Motor neuron (in vitro differentiated cells): ENCODE measurements at places on chromosomes 16 and 17.
A peak's percentile ranks its signal among the peaks of the same experiment; 100 is the strongest.

- no peak for ATAC-seq
These were observed 40.3 kb upstream of the ZNF469 start for GRCh38 chr16:88342491-88342890.

DNA sequence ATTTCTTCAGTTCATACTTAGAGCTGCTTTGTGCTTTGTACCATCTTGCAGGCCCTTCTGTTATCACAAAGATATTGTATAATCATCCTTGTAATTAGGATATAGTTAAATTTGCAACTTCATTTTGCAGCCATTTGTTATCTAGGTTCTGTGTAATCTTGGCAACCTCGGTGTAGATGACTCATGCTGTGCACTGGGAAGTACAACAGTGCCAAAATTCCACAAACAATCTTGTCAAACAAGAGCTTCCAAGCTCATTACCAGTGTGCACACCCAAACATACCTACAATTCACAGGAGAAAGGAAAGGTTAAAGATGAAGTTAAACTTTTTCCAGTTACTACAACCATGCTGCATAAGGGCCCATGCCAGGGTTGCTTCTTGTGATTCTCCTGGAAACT is 1231.8 kb downstream of the CDH11 start:
- peak; percentile 81 for ATAC-seq

GRCh38 chr16:28609631-28610594 is at the start of gene SULT1A1:
Gene SULT1A1, minus strand, starts transcription at chr16:28610044. Its CDS starts 1,189 bp downstream, at chr16:28608855.
- peak; percentile 15 for ATAC-seq

GRCh38 chr16:2205104-2205966 is at the start of gene MLST8:
Gene MLST8, plus strand, starts transcription at chr16:2205454. Its CDS starts 632 bp downstream, at chr16:2206086.
- peak; percentile 73 for ATAC-seq

- no peak for ATAC-seq
These were observed 692.5 kb downstream of the WWOX start for GRCh38 chr16:78791926-78792325.

DNA sequence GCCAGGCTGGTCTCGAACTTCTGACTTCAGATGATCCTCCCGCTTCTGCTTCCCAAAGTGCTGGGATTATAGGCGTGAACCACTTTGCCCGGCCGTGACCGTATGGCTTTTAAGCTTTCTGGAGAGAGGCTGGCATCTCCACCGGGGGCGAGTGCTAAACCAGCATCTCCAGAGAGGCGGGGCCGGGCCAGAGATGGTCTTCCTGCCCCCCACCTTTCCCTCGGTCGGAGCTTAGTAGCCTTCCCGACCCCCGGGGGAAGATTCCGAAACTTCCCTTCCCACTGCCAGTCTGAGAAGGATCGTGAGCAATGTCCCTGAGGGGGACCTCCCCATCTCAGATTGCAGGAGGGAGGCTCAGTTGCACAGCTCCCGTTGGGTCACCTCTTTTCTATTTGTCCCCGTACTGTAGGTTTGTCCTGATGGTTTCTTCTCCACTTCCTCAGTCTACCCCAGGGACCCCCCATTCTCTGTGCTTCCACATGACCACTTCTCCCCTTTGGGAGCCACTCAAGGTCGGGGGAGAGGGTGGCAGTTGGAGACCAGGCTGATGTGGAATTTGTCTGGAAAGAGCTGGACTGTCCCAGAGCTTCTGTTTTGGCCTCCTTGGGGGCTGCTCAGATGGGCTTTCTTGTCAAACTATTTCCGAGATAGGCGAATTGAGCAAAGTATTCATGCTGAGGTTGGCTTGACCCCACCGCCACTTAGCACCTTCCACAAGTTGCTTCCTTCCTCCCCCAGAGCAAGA is 18.2 kb downstream of the IGF2BP1 start:
- ATAC-seq = no peak

DNA sequence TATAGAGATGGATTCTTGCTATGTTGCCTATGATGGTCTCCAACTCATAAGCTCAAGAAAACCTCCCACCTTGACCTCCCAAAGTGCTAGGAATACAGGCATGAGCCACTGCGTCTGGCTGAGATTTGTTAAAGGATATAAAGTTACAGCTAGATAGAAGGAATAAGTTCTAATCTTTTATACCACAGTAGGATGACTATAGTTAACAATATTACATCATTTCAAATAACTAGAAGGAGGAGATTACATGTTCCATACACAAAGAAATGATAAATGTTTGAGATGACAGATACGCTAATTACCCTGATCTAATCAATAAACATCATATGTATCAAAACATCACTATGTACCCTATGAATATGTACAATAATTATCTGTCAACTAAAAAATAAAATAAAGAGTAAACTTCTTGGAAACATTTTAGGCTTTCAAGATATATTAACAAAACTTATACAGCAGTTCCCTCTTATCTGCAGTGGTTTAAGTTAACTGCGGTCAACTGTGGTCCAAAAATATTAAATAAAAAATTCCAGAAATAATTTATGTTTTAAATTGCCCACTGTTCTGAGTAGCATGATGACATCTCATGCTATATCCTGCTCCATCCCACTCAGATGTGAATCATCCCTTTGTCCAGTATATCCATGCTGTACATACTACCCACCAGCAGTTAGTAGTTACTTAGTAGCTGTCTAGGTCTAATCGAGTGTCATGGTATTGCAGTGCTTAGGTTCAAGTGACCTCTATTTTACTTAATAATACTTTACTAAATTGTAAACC is 129.2 kb upstream of the NACA2 start:
- no peak for ATAC-seq

GRCh38 chr16:24909856-24910255 is 64.1 kb downstream of the SLC5A11 start:
- ATAC-seq = no peak

- ATAC-seq = no peak
These were observed 68.6 kb downstream of the ZZEF1 start for GRCh38 chr17:4073983-4074830.

GRCh38 chr17:41267711-41268110 is 2.5 kb downstream of the KRTAP9-6 start:
- ATAC-seq = no peak

GRCh38 chr17:14794961-14795360 is 470.2 kb downstream of the PMP22 start:
- ATAC-seq = no peak

- no peak for ATAC-seq
These were observed 14.2 kb upstream of the MSI2 start for GRCh38 chr17:57242148-57242547.

GRCh38 chr17:43350888-43351361 is 47.9 kb upstream of the ARL4D start:
- no peak for ATAC-seq

DNA sequence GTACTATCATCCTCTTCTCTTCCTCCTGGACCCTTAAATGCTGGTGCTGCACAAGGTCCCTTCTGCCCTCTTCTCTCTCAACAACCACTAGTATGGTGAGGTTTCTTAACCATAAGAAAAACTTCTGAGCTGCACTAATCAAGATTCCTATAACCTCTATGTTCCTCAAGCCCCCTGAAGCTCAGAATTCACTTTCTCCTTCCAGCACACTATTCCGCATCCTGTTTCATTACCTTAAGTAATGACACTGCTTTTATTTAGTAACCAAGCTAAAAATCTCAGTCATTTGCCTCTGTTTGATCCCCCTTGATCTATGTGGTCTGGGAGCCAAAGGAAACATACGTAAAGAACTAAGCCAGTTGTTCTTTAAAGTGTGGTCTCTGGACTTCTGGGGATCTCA is 20.1 kb downstream of the KANSL1 start:
- no peak for ATAC-seq

- no peak for ATAC-seq
These were observed 53.3 kb downstream of the GNAO1 start for GRCh38 chr16:56244612-56245011.

GRCh38 chr16:51151435-51151960 is 428 bp upstream of the SALL1 start:
- ATAC-seq = peak; percentile 74

DNA sequence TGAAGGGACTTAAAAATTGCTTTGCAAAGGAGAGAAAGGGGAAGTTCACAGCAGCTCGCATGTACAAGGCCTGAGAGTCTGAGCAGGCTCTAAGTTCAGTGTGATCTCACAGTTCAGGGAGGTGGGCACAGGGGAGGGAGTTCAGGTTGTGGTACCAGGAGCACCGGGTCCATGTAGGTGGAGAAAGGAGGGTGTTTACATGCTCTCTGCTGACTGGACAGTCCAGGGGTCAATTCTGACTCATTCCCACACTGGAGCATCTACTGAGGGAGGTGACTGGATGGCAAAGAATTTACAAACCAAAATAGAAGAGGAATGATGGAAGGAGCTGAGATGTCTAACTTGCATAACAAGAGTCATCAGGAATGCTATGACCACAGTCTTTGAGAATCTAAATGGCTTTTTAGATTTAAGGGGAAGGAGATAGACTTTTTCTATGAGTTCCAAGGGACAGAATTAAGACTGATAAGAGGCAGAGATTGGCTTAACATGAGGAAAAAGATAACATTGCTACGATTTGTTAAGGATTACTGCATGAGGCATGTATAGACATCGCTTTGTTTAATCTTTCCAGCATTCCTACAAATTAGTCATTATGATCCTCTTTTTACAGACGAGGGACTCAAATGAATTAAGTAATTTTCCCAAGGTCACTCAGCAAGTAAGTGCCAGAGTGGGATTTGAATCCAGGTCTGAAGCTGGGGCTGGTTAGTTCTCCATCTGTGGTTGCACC is 29.9 kb downstream of the MIS12 start:
- peak; percentile 77 for ATAC-seq

GRCh38 chr17:27408891-27409290 is 47.4 kb upstream of the KSR1 start:
- no peak for ATAC-seq

DNA sequence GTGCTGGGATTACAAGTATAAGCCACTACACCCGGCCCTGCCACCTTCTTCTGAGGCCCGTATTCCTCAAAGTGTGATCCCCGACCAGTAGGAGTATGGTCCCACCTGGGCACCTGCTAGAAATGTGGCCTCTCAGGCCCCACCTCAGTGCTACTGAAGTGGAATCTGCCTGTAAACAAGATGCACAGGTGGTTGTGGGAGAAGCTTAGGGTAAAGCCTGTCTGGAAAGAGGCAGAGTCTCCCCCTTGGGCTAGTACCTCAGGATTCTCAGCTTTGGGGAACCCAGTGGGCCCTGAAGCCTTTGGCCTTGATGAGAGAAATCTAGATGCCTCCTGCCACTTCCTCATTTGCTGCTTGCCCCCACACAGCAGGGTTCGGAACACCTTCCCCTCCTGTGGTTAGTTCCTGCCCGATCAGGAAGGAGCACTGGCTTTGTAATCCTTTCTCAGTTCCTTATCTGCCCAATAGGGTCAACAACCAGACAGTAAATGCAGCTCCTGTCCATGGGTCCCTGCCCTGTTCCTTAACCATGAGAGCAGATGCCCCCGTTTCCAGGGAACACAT is 25.2 kb downstream of the TK2 start:
- no peak for ATAC-seq

DNA sequence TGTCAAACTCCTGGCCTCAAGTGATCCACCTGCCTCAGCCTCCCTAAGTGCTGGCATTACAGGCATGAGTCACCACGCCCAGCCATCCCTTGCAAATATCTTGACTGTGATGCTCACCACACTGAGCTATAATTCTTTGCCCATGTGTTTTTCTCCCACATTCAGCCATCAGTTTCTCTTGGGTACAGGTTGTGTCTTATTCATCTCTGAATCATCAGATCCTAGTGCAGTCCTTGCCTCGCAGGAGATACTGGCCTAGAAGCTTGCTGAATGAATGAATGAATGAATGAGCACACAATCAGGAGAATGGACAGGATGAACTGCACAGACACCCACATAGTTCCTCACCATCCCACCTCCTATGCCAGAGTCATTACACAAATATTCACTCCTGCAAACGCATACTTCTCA is 24.4 kb upstream of the ETV4 start:
- ATAC-seq = no peak

DNA sequence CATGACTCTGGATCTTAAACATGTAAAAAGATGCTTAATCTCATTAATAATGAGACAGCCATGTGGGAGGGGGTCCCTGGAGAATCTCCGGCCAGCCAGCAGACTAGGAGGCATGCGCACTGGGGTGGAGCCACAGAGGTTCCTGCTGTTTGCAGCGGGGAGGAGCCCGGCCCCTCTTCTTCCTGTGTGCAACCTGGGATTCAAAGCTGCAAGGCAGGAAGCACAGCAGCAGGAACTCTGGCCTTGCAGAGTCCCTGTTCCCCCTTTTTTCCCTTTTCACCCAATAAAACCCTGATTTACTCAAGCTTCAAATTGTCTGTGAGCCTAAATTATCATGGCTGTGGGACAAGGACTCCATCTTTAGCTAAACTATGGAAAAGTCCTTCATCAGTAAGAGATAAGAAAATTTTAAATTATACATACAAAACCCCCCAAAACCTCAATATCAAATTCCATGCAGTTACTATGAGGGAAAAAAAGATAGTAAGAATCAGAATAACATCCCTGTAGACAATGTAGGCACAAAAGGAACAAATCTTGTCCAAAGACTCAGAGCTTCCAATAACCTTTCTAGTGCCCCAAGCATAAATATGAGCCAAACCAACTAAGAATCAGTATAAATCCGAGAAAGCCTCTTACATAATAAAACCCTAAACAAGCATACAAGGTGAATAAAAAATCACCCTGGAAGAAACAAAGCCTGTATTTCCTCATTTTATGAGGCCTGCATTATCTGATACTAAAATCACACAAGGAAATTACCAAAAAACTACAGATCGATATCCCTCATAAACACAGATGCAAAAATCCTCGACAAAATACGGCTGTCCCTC is 12.1 kb downstream of the CFDP1 start:
- peak; percentile 99 for ATAC-seq

DNA sequence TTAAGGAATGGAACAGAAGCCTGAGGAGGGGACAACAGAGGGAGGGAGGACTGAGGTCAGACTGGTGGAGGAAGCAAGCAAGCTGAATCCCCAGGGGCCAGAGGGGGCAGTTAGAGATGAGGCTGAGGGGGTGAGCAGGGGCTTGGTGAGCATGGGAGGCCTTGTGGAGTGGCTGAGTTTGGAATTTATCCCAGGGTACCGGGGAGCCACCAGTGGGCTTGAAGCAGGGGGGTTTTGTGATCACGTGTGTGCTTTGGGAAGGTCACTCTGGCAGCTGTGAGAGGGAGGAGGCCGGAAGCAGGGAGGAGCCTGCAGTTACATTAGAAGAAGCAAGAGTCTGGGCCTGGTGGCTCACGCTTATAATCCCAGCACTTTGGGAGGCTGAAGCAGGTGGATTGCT is 9.8 kb upstream of the CTCF start:
- ATAC-seq = no peak

DNA sequence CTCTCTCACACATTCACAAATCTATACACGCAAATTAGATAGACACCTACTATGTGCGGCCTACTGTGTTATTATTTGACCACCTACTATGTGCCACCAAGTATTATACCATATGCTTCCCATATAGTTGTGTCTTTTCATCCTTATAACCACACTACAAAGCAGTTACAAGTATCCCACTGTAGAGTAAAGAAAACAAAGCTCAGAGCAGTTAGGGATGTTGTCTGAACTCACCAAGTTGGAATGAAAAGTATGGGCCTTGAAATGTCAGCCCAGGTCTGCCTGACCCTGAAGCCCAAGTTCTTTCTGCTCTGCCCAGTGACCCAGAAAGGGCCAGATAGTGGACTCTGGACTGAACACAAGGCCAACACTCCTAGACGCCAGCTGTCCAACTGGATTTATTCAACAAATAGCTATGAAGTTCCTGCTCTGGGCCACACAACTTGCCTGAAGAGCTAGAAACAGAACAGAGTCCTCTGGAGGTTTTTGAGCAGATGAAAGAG is 8.5 kb downstream of the KRT37 start:
- no peak for ATAC-seq
